ENCODE measurements at places on chromosomes 16 and 17.

DNA sequence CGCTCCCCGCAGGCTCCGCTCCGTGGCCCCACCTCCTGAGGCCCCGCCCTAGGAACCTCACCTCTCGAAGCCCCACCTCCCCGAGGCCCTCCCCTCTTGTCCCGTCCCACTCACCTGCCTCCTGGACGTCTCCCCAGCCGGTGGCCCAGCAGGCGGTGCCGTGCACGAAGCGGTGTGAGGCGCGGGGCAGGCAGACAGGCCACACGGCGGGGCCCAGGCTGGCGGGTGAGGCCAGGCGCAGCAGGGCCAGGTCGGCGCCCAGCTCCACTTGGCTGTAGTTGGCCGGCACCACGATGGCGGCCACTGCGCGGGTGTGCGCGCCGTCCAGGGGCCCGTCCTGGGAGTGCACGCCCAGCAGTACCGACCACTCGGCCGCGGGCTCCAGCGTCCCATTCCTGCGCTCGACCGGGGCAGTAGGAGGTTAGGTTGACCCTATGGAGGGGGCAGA is 1.6 kb downstream of the PRSS36 start:
- no peak for DNase-seq

DNA sequence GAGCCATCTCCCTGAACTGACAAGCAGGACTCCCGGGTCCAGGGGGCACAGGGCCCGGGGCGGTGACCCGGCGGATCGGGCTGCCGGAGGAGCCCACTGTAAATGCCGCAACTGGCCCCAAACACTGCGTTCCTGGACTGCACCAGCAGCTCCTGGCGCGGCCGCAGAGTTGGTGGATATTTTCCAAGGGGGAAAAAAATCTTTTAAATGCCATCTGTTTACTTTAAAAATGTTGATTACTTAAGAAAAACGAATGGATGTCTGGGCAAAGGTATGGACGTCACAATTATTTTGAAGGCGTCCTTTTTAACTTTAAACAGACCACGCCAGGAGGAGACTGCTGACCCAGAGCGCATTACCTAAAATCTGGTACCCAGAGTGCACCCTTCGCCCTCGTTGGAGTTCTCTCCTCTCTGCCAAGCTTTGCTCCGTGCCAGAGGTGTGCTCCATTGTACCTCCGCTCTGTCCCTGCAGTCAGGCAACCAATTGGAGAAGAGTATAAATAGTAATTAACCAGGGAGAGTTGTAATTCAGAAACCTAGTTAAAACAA is 3.4 kb downstream of the HS3ST3B1 start:
- no peak for DNase-seq

DNA sequence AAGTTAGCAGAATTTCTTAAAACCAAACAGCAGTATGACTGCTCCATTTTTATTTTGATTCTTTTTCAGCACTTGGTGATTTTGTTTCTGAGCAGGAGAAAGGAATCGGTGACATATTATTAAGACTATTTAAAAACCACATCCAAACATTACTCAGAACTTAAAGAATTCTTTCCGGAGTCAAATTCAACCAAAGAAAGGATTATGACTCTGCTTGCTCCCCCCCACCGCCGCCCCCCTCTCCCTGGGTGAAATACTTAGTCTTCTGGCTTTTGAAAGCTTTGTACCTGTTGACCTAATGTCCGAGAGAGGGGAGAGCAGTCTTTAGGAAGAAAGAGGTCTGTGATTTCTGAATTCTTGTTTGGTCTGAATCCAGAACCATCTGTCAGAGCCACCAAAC is 17.9 kb upstream of the COL1A1 start:
- DNase-seq, result no peak

GRCh38 chr17:81990836-81991683 is 13.6 kb downstream of the ASPSCR1 start:
- DNase-seq, result no peak

DNA sequence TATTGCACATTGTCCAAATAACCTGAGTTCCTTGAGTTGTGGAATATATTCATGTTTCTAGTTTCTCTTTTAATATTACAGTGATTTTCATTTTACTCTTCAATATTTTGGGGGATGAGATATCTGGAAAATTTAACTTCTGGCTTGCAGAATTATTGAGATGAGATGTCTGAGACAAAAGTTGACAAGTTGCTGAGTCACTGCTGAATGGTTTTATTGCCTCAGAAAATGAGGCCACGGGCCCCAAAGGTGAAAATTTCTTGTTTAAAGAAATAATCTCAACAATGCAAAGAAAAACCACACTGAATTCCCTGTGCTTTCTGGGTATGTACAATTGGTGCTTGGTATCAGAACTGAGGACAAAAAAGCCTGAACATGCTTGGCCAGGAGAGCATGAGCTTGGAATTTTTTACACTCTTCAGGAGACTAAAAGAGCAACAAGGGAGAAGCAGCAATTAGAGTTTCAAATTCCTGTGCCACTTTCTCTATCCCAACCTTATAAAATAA is 129.2 kb upstream of the TOM1L1 start:
- DNase-seq, result no peak

DNA sequence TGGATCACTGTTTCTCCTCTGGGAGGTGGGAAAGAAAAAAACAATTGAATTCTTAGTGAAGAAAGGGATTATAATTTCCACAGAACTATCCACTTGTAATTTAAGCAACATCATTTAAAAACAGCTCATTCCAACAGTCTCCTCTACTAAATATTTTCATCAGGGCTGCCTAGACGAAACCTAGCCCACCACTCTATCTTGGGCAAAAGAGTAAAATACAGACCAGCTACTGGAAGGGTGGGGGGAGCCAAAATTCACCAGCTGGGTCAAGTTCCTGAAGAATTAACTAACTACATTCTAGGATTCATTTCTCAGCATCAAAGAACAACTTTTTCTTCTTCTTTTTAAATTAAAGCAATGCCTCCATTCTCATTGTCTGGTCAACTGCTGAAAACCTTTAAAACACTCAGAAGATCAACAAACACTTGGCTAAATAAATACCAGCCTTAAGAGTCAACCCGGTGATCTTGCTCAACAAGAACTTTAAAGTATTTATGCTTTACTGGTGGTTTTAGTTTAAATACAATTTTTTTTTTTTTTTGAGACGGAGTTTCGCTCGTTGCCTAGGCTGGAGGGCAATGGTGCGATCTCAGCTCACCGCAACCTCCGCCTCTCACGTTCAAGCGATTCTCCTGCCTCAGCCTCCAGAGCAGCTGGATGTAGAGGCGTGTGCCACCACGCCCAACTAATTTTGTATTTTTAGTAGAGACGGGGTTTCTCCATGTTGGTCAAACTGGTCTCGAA is 25.2 kb downstream of the KANSL1 start:
- no peak for DNase-seq

DNA sequence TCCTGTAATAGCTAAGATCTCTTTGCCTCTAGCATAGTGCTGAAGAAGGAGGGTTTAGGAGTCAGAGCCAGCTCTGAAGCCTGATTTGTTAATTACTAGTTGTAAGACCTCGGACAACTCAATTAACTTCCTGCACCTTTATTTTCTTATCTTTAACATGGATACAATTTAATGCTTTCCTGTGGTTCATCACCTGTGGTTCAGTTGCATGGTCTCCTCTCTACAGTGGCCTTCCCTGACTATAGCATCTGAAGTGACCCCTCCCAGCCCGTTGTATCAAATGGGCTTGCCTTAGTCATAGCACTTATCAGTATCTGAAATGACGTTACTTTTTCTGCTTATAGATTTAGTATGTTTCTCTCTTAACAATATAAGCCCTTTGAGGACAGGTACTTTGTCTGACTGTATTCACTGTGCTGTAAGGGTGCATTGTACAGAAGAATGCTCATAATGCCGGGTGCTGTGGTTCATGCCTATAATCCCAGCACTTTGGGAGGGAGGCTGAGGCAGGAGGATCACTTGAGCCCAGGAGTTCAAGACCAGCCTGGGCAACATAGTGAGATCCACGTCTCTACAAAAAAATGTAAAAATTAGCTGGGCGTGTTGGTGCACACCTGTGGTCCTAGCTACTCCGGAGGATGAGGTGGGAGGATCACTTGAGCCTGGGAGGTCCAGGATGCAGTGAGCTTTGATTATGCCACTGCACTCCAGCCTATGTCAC is 2.6 kb upstream of the NDE1 start:
- DNase-seq, result no peak

DNA sequence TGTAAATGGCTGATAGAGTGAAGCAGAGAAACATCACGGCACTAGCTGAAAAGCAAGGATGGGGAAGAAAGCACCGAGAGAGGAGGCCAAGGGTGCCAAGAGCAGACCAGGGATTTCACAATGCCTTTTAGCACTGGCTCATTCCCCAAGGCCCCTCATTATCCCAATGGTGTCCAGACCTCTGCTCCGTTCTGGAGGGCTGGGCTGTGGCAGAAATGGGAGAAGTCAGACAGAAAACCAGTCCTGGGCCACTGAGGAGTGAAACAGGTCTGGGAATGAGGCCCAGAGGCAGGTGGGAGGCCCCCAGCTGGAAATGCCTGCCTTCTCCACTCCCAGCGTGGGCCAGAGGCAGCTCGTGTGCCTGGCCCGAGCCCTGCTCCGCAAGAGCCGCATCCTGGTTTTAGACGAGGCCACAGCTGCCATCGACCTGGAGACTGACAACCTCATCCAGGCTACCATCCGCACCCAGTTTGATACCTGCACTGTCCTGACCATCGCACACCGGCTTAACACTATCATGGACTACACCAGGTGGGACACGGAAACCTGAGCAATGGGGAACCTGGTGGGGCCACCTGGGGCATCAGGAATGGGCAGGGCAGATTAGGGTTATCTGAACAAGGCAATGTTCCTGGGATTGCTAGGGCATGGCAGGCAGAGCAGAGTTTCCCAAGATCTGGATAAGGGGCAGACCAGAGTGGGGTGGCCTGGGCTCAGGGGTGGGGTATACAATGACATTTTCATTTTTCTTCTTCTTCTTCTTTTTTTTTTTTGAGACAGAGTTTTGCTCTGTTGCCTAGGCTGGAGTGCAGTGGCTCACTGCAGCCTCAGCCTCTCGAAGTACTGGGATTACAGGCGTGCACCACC is 20.3 kb downstream of the ANKRD40 start:
- DNase-seq, result no peak

- DNase-seq, result no peak
These were observed 9.2 kb downstream of the TBKBP1 start for GRCh38 chr17:47703191-47703591.

DNA sequence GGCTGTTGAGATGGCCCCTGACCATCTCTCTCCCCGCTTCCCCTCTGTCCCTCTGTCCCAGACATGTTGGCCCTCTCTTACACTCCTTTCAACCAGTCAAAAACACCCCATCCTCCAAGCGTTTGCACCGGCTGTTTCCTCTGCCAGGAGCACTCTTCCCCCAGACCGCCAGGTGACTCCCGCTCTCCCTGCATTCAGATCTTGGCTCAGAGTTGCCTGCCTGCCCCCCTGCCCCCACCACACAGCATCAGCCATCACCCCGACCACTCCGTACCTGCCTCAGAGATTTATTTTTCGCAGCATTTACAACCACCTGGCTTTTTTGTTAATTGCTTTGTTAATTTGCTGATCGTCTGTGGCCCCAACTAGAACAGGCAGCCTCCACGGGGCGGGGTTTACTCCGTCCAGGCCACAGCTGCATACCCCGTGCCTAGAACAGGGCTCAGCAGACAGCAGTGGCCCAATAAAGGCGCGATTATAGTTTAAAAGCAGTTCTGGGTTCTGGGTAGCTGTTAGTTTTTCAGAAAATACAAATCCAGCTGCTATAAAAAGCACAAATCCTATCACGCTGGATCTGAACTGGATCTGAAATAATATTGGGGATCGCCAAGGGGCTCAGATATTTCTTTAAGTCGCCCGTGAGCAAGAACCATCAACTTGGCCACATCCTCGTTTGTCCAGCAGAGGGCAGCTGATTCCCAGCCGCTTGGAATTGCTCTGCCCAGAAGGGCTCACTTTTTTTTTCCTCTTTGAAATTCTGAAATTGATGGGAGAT is 173.6 kb downstream of the IRF8 start:
- no peak for DNase-seq

DNA sequence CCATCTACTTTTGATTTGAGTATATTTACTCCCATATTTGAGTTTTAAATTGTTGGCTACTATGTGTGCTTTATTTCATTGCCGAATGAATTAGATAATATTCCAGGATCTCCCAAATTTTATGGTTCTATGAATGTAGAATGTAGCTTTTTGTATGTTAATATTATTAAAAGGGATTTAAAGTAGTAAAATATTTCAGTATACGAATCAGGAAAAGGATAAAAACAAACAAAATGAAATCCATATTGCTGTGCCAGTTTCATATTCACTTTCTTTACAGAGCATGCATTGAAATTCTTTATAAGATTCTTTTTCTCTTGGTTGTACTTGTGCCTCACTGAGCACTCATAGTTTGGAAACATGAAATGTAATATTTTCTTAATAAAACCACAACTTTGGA is 155.1 kb downstream of the CHD9 start:
- DNase-seq, result no peak

GRCh38 chr17:44071198-44071520 is 624 bp downstream of the G6PC3 start:
- no peak for DNase-seq
